Activated CD4-positive, alpha-beta T cell treated with anti-CD3 and anti-CD28 coated beads for 24 hours (primary cell): ENCODE measurements at places on chromosomes 5 and 9.

DNA sequence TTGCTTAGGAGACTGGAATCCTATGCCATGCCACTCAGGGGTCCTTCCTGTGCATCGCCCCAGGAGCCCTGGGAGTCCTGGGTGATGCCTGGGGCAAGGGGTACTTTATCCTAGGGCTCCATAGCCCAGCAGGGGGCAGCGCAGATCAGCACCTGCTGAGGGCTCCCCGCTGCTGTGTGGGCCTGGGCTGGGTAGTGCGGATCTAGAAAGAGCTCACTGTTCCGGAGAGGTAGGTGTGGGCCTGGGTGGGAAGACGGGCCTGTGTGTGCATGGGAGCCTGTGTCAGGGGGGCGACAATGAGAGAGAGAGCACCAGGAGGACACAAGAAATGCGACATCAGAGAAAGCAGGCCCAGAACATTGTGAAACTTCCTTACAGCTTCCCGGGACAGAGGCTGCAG, 11.4 kb upstream of the DAB2IP start:
- peak; percentile 44 for DNase-seq

DNA sequence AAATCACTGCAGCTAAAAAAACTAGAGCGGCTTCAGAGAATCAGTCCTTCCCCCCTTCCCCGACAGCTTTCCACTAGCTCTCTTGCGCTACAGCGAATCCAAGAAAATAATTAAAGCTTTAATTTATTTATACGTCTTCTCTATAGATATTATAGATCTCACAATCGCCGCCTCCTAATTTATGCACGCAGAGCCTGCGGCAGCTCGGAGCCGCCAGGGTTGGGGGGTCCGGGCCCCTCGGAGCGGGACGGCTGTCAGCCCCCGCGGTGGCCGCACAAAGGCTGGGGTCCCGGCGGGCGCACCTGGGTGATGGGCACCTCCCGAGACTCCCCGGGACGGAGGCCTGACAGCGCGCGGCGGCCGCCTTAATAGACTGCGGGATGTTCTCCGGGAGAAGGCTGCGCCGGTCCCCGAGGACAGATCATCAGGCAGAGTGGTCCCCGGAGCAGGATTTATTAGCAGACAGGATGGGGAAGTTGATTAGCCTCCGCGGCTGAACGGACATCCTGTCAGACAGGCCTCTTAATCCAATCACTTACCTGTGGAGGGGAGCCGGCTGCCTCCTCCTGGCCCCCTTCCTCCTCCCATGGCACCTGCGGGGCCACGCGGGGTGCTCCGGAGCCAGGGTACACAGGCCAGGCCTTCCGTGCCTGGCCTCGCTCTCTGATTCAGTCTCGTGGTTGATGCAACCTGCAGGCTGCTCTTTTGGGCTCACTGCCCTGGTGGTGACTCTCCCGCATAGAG, 166.8 kb downstream of the MELK start:
- no peak for DNase-seq

- no peak for DNase-seq
These were observed 110.0 kb upstream of the PTGER4 start for GRCh38 chr5:40569546-40570270.

DNA sequence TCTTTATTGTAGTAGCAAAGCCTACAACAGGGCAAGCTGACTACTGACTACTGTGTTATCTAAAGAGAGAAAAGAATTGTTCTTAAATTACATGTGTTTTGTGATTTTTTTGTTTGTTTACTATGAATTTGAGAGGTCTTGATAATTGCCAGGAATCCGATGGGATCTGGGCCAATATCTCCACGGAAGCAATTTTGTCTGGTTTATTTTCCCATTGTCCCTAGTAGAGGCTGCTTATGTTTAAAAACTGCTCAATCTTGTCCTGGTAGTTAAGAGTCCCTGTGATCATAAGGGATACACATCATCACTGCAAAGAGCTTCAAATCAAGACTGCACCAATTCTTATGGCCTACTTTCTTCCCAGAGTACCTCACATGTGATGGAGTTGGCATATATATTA, 94.4 kb downstream of the GLDC start:
- DNase-seq, result no peak

GRCh38 chr5:169222934-169223594, 77.9 kb downstream of the SLIT3 start:
- no peak for DNase-seq

- no peak for DNase-seq
These were observed 101.4 kb upstream of the SLC1A3 start for GRCh38 chr5:36505021-36505420.

DNA sequence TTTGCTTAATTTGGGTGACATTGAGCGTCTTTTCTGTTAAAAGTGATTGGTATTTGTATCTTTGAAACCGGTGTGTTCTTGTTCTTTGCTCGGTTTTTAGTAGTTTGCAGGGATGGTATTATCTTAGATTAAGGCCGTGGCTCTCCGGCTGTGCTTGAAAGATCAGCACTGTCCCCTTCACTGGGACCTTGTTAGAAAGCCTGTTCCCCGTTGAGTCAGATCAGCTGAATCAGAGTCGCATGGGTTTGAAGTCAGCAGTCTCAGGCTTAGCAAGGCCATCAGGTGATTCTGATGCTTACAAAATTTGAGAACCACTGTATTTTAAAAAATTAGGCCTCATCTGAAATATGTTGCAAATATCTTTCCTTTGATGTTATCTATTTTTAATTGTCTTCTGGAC, 5.0 kb downstream of the DIRAS2 start:
- no peak for DNase-seq

DNA sequence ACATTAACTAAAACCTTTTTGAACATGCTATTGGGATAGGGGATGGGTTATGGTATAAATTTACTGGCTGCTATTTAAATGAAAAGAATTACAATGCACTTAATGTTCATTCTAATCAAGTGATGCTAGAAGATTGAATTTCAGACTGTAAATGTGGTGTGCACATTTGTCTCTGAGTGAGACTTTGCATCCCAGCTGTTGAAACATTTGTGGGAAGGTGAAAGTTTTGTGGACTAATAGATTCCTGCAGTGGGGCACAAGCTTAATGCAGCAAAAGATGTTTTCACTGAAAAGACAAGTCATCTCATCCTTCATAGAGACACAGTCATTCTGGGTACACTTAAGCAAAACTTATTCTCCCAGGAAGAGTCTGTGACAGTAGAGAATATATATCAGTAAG, 323.6 kb downstream of the NFIB start:
- DNase-seq, result no peak

GRCh38 chr9:70817311-70817710, 304.1 kb downstream of the TRPM3 start:
- no peak for DNase-seq

- DNase-seq, result no peak
These were observed 18.4 kb downstream of the F2RL2 start for GRCh38 chr5:76604838-76605237.

GRCh38 chr5:40446910-40447309, 232.8 kb upstream of the PTGER4 start:
- no peak for DNase-seq

- no peak for DNase-seq
These were observed 6.8 kb upstream of the ENTPD8 start for GRCh38 chr9:137447722-137448601.

DNA sequence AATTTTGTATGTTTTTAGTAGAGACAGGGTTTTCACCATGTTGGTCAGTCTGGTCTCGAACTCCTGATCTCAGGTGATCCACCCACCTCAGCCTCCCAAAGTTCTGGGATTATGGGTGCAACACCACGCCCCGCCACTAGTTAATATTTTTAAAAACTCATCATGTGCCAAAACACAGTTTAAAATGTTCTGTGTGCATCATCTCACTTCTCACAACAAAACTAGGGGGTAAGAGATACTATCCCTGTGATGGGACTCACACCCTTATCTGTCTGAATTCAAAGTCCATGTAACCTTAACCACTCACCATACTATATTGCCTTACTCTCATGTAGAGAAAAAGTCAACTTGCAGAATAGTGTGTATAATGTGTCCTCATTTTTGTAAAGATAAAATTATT, 2.6 kb downstream of the PKD2L2 start:
- no peak for DNase-seq

GRCh38 chr5:10308844-10309243, 1.1 kb upstream of the CMBL start:
- no peak for DNase-seq

DNA sequence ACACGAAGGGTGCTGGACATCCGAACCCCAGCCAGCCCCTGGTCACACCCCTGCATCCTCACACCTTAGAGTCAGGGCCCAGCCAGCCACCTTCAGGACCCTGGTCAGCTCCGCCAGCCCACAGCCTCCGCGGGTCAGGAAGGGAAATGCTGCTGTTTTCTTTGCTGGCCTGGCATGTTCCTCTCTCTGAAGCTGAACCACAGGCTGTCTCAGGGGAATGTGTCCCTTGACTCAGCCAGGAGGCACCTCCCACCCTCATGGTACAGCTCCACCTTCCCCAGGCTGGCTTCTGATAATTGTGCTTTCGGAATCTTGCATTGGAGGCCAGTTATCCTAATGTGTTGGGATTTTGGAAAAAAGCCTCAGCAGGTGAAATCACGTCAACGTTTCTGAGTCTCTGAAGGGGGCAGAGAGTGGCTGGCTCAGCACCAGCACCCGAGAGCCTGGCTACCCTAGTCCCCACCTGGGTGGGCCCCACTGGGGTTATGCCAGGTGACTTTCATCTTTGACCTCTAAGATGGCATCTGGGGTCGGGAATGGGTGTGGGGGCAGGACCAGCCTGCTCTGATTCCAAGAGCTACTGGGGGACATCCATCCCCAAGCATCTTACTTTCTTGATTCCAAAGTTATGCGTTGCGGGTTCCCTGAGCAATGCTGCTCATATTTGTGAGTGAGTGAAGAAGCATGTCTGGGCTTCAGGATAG, 9.8 kb upstream of the OLFM1 start:
- DNase-seq, result no peak

DNA sequence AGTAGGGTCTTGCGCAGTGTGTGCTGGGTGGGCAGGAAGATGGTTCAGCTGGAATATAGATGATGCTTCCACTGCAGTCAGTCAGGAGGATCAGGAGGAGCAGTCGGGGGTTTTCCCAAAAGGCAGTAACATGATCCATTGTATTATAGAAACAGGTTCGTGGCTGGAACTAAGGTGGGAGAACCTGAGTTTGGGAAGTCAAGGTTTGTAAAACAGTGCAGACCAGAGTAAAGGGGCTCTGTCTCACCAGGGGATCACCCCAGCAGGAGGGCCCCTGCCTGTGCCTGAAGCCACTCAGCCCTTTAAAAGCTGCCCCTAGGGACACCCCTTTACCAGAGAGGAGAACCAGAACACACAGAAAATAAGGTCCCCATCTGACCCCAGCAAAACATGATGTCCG, 213.4 kb downstream of the AUH start:
- DNase-seq, result no peak

DNA sequence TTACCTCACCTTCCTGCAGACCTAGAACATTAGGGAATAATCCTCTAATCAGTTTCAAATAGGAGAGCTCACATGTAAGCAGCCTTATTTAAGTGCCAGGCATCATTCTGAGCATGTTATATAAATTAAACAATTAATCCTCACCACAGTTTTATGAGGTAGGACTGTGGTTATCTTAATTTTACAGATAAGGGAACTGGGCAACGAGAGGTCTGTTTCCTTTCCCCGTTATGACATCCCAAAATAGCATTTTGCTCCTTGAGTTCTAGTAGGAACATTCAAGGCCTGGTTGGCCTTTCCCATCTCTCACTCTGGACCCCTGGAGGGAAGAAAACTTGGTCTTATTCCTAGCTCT, 19.1 kb upstream of the IFNB1 start:
- DNase-seq, result no peak

DNA sequence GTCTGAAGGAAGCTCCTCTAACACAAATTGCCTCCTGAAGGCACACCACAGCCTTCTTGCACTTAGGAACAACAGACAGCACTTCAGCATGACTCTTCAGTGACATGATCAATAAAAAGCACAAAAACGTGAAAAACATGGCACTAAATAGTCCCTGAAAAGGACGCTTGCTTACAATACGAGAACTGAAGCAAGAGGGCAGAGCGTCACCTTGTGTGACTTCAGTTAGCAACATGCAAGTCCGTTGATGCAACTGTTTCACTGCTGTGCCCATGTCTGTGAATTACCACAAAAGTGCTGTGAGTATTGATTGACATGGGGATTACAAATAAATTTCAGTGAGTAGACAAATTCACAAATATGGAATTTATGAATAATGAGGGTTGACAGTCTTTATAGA, 219.9 kb upstream of the GAS1 start:
- no peak for DNase-seq

GRCh38 chr5:136006761-136007251, 22.0 kb upstream of the TGFBI start:
- no peak for DNase-seq

- no peak for DNase-seq
These were observed 89.5 kb downstream of the APBA1 start for GRCh38 chr9:69582544-69583297.

GRCh38 chr5:1662559-1663085, 137.0 kb downstream of the MRPL36 start:
- no peak for DNase-seq

GRCh38 chr5:136197462-136198142, 4.6 kb upstream of the SMIM32 start:
- DNase-seq, result no peak

DNA sequence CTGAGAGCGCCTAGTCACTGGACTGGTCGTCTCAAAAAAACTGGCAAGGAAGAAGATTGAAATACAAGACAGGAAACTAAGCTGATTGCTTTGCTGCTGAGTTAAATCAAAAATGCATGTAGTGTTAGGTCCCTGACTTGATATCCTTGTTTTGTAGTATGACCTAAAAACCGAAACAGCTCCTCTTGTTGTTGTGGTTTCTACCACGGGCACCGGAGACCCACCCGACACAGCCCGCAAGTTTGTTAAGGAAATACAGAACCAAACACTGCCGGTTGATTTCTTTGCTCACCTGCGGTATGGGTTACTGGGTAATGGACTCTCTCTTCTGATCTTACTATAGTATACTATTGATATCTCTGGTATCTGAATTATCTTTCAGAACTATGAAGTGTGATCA, 4.3 kb downstream of the MTRR start:
- DNase-seq, result no peak

GRCh38 chr9:20754556-20754955, 70.5 kb downstream of the FOCAD start:
- DNase-seq, result no peak

GRCh38 chr5:147921136-147921535, 14.8 kb upstream of the C5orf46 start:
- no peak for DNase-seq

- no peak for DNase-seq
These were observed 84.7 kb upstream of the TNFAIP8 start for GRCh38 chr5:119270960-119271757.

- no peak for DNase-seq
These were observed 43.8 kb downstream of the UNC5A start for GRCh38 chr5:176854164-176854563.

GRCh38 chr5:14667770-14668169, 3.3 kb downstream of the OTULIN start:
- no peak for DNase-seq
